Activated T-helper 2 cell treated with anti-CD3 and anti-CD28 coated beads, Interferon-gamma antibody, Interleukin-2, Interleukin-4, amounts not matched to agents 10 μg/mL and 5 μg/mL and 100 μg/mL, durations not matched to agents 14 hours and 24 hours and 36 hours (primary cell): ENCODE measurements at places on chromosomes 3 and 15. TPM values are rescaled to one million over a fixed set of nuclear protein-coding genes. Genes with fewer than 3 reads are reported as not detected.

The CAMP gene
- total RNA-seq, result not detected in 2 replicates

The SATB1 gene
- 831 and 866 TPM in 2 replicates for total RNA-seq

The MINAR1 gene
- total RNA-seq, result 0.55 and 0.67 TPM in 2 replicates

The CCR1 gene
- 0.41 and 0.51 TPM in 2 replicates for total RNA-seq

The STAB1 gene
- total RNA-seq, result 0.07 TPM in 1 of 2 replicates, not detected in the other

The CDCP1 gene
- 7.4 and 8.1 TPM in 2 replicates for total RNA-seq

The TEX55 gene
- total RNA-seq, result not detected in 2 replicates

The CCK gene
- not detected in 2 replicates for total RNA-seq

The GASK1A gene
- total RNA-seq, result not detected in 2 replicates

The MUC20 gene
- 3.9 and 5.0 TPM in 2 replicates for total RNA-seq

The NR1I2 gene
- total RNA-seq, result 0.11 TPM in 2 replicates

The TMOD3 gene
- total RNA-seq, result 64.3 and 66.0 TPM in 2 replicates

The SLC6A1 gene
- total RNA-seq, result not detected in 2 replicates

The CLK3 gene
- 119 and 122 TPM in 2 replicates for total RNA-seq

The GYG1 gene
- 25.2 and 25.3 TPM in 2 replicates for total RNA-seq

The CADM2 gene
- not detected in 2 replicates for total RNA-seq

The INSYN1 gene
- not detected in 2 replicates for total RNA-seq

The GOLIM4 gene
- 17.2 and 18.3 TPM in 2 replicates for total RNA-seq

The WNT5A gene
- 0.05 TPM in 2 replicates for total RNA-seq

The PGBD4 gene
- total RNA-seq, result 3.4 and 3.7 TPM in 2 replicates

The DPP8 gene
- 32.3 and 33.8 TPM in 2 replicates for total RNA-seq
